ENCODE measurements at places on chromosomes 16 and 17. TPM values are rescaled to one million over a fixed set of nuclear protein-coding genes. Genes with fewer than 3 reads are reported as not detected.
A peak's percentile ranks its signal among the peaks of the same experiment; 100 is the strongest.

DNA sequence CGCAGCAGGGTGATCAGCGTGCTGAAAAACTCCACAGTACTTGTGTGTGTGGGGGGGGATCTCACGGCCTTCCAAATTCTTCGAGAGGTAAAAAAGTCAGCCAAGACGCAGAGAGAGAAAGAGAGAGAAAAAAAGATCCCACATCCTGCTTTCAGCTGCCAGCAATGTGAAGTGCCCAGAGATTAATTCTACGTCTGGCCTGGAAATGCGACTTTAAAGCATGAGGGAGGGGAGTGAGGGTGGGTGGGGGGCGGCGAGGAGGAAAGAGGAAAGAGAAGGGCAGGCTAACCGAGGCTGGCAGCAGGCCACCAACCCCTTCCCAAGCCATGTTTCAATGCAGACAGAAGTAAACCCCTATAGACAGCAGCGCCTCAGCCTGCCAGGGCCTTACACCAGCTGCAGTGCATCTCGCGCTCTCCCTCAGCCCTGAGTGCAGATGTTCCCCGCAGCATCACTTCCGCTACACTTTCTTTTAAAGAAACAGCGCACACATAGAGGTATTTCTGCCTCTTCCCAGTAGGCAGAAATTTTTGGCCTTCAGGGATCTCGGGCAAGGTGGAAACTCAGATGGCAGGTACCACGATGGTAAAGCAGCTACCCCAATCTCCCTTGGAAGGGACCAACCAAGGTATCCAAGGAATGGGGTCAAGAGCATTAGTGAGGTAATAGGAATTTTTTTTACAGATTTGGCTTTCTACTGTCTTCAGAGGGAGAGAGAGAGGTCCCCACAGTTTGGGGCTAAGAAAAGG, 87.8 kb downstream of the SMG6 start:
- peak overlapping the region; percentile 96 for H3K27ac ChIP-seq
- H3K4me1 ChIP-seq = peaks cover 50% of the 10 kb centered on the region
- peak overlapping the region; percentile 66 for H3K4me3 ChIP-seq
- no peaks in the 10 kb centered on the region for H3K27me3 ChIP-seq
- DNase-seq = no peak

GRCh38 chr17:27452828-27453227, 3.4 kb upstream of the KSR1 start:
- DNase-seq = no peak
- peaks cover 28% of the 10 kb centered on the region for H3K4me1 ChIP-seq
- no peaks in the 10 kb centered on the region for H3K36me3 ChIP-seq
- no peak overlapping the region for H3K27ac ChIP-seq

GRCh38 chr16:2532494-2533141, 1.4 kb upstream of the CEMP1 start:
- no peak for DNase-seq
- H3K4me1 ChIP-seq = peaks cover 28% of the 10 kb centered on the region
- no peaks in the 10 kb centered on the region for H3K27me3 ChIP-seq
- peak overlapping the region; percentile 97 for H3K27ac ChIP-seq
- H3K36me3 ChIP-seq = no peaks in the 10 kb centered on the region

DNA sequence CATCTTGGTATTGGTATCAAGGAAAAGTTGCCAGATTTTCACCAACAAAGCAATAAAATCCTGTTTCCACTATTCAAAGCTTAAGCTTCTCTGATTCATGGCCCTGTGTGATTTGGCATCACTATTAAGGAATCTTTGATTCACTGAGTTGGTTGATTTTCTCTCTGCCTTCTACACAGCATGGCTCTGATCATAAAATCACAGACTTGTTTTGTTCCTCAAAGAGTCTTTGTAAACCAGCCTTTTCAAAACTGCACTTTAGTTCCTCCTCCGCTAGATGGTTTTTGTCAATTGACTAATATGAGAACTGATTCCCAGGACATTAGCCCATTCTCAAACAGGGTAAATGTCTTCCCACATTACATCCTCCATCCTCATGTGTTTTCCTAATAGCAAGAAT, 197.6 kb downstream of the DNAH9 start:
- H3K27me3 ChIP-seq = peaks cover 1% of the 10 kb centered on the region
- H3K27ac ChIP-seq = no peak overlapping the region
- no peak overlapping the region for H3K4me3 ChIP-seq
- no peaks in the 10 kb centered on the region for H3K4me1 ChIP-seq
- no peaks in the 10 kb centered on the region for H3K36me3 ChIP-seq

GRCh38 chr16:74627506-74628220, 20.7 kb upstream of the GLG1 start:
- no peak for DNase-seq
- H3K27me3 ChIP-seq = no peaks in the 10 kb centered on the region
- H3K4me3 ChIP-seq = peak overlapping the region; percentile 13
- H3K36me3 ChIP-seq = peaks cover 29% of the 10 kb centered on the region
- H3K4me1 ChIP-seq = peaks cover 45% of the 10 kb centered on the region
- H3K27ac ChIP-seq = peak overlapping the region; percentile 98

GRCh38 chr17:65637786-65638185, 76.3 kb upstream of the AXIN2 start:
- H3K27me3 ChIP-seq = no peaks in the 10 kb centered on the region
- peaks cover 18% of the 10 kb centered on the region for H3K36me3 ChIP-seq
- no peak overlapping the region for H3K4me3 ChIP-seq
- DNase-seq = no peak

GRCh38 chr16:969508-970385, 1.0 kb downstream of the LMF1 start:
- H3K36me3 ChIP-seq = peaks cover 16% of the 10 kb centered on the region
- peak overlapping the region; percentile 32 for H3K27ac ChIP-seq
- H3K4me1 ChIP-seq = peaks cover 16% of the 10 kb centered on the region
- peaks cover 6% of the 10 kb centered on the region for H3K27me3 ChIP-seq
- DNase-seq = no peak

- DNase-seq = no peak
- H3K4me1 ChIP-seq = peaks cover 60% of the 10 kb centered on the region
- H3K27ac ChIP-seq = no peak overlapping the region
Observed at GRCh38 chr16:3816326-3816725, 64.2 kb downstream of the CREBBP start.

GRCh38 chr17:74921026-74921681, 1.9 kb downstream of the USH1G start:
- H3K36me3 ChIP-seq = no peaks in the 10 kb centered on the region
- H3K4me3 ChIP-seq = no peak overlapping the region
- H3K27ac ChIP-seq = no peak overlapping the region
- no peaks in the 10 kb centered on the region for H3K4me1 ChIP-seq
- DNase-seq = no peak

GRCh38 chr17:62618647-62619416, 8.6 kb upstream of the MRC2 start:
- H3K4me1 ChIP-seq = peaks cover 23% of the 10 kb centered on the region
- no peaks in the 10 kb centered on the region for H3K27me3 ChIP-seq
- DNase-seq = no peak
- peaks cover 5% of the 10 kb centered on the region for H3K36me3 ChIP-seq
- H3K4me3 ChIP-seq = no peak overlapping the region

DNA sequence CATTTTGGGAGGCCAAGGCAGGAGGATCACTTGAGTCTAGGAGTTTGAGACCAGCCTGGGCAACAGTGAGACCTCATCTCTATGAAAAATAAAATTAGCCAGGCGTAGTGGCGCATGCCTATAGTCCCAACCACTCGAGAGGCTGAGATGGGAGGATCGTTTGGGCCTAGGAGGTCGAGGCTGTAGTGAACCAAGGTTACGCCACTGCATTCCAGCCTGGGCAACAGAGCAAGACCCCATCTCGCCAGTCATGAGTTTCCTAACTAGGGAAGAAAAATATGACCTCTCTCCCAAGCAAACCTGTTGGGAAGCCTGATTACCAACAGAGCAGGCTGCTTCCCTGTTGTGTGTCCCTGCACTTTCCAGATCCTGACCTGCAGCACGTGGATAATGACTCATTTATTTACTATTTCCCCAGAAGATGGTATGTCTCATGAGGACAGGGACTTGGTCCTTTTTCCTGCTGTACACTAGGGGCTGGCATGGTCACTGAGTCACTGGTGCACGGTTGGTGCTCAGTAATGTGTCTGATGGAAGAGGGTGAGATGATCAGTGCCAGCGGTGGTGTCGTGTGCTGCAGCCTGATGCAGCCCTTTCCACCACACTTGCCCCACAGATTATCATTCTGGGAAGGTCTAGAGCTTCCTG, 30.8 kb downstream of the NMT1 start:
- H3K27me3 ChIP-seq = no peaks in the 10 kb centered on the region
- peaks cover 35% of the 10 kb centered on the region for H3K36me3 ChIP-seq

DNA sequence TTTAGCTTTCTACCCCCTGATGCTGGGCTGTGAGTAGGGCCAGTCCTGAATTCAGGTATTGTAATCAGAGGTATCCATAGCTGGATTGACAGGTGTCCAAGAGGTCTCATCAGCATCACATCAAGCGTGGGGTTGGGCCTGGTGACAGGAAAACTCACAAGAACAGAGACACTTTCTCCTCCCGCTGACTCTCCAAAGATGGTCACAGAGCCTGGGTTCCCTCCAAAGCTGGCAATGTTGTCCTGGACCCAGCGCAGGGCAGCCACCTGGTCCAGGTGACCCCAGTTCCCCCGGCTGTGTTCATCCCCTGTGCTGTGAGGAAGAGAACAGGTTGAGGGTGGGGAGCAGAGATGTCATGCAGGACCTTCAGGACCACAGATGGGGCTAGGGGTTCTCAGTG, 11.7 kb downstream of the CES1 start:
- H3K27me3 ChIP-seq = peaks cover 29% of the 10 kb centered on the region
- no peaks in the 10 kb centered on the region for H3K36me3 ChIP-seq
- no peak overlapping the region for H3K4me3 ChIP-seq
- no peak overlapping the region for H3K27ac ChIP-seq
- DNase-seq = no peak

- no peak for DNase-seq
- no peaks in the 10 kb centered on the region for H3K36me3 ChIP-seq
- no peak overlapping the region for H3K27ac ChIP-seq
- no peak overlapping the region for H3K4me3 ChIP-seq
Observed at GRCh38 chr17:42639525-42640113, 19.5 kb upstream of the TUBG2 start.

- H3K27me3 ChIP-seq = no peaks in the 10 kb centered on the region
- H3K27ac ChIP-seq = no peak overlapping the region
- H3K4me1 ChIP-seq = peaks cover 39% of the 10 kb centered on the region
- no peak for DNase-seq
Observed at GRCh38 chr17:60358606-60359225, 33.2 kb downstream of the USP32 start.

DNA sequence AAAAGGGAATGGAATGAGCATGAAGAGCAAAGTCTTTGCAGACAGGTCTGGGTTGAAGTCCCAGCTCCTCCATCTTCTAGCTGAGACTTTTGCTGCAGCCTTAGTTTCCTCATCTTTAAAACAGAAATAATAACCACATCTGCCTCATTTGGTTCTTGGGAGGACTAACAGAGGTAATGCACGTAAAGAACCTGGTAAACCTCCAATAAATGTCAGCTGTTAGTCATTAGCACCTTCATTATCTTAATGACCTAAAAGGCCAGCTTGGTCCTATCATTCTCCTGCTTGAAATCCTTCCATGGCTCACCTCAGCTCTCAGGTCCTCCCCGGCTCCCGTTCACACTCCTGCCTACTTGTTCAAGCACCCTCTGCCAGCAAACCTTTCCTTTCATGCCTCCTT, 51.8 kb downstream of the SKAP1 start:
- H3K36me3 ChIP-seq = no peaks in the 10 kb centered on the region
- no peak overlapping the region for H3K27ac ChIP-seq

DNA sequence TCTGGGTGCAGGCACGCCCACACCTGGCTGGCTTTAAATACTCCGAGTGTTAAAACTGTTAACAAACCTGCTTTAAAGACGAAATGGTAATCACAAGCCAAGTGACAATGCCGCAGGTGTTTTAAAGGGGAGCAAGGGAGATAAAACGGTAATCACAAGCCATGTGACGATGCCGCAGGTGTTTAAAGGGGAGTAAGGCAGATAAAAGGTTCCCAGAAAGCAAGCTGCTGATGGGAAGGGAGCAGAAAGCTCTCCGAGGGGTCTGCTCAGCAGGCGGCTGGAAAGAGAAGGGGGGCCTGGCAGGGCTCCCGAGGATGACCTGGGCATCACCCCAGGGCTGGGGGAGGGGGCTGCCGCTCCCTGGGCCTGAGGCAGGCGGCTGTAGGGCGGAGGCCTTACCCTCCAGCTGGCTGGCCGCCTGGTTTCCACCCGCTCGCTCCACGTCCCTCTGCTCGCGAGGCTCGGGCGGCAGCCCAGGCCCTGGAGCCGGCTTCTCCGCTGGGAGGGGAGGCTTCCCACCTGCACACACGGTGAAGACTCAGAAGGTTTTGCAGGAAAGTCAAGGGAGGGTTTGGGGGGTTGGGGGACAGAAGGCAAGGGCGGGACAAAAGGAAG, 12.1 kb downstream of the NDUFAF8 start:
- no peak for DNase-seq
- peaks cover 16% of the 10 kb centered on the region for H3K4me1 ChIP-seq
- peak overlapping the region; percentile 22 for H3K27ac ChIP-seq
- H3K36me3 ChIP-seq = peaks cover 4% of the 10 kb centered on the region

DNA sequence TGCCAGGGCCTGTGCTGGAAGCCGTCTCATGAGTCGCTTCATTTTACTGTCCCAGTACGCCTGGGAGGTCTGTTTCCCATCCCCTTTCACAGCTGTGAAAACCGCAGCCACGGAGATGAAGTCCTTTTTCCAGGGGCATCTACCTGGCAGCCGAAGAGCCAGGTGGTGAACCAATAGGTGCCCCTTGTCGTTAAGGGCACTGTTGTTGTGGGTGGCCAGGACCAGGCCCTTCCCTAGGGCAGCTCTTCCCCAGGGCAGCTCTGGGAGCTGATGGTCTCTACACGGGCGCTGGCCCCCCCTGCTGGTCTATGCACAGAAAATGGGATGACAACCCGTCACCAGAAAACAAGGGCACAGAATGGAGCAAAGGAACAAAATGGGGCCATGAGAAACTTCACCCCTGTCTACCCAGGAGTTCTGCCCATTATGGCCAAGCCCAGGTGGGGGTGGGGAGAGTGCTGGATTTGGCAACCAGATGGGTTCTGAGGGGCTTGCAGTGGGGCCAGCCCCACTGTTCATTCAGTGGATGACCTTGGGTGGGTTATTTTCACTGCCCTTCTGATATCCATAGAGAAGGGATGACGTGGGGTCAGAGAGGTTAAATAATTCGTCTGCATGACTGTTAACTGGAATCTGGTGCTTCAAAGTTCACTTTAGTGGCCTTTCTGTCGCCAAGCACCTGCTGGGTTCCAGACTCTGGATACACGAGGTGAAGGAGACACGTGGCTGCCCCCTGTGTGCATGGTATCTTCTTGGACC, 11.5 kb downstream of the RMI2 start:
- DNase-seq = peak; percentile 69
- H3K4me3 ChIP-seq = no peak overlapping the region
- peaks cover 49% of the 10 kb centered on the region for H3K4me1 ChIP-seq
- no peaks in the 10 kb centered on the region for H3K27me3 ChIP-seq

GRCh38 chr16:81837312-81837751, 58.2 kb downstream of the PLCG2 start:
- H3K27ac ChIP-seq = no peak overlapping the region
- peaks cover 2% of the 10 kb centered on the region for H3K4me1 ChIP-seq
- no peaks in the 10 kb centered on the region for H3K36me3 ChIP-seq

PRR11 gene
- 7.6 TPM for total RNA-seq

SLC13A2 gene
- total RNA-seq = not detected

CHST6 gene
- total RNA-seq = 7.1 TPM

SMIM5 gene
- not detected for total RNA-seq

SLC16A13 gene
- 5.4 TPM for total RNA-seq

CCL11 gene
- not detected for total RNA-seq

KRT33B gene
- total RNA-seq = not detected

PIP4K2B gene
- 58.7 TPM for total RNA-seq
